ENCODE measurements at places on chromosomes 6 and 20.

DNA sequence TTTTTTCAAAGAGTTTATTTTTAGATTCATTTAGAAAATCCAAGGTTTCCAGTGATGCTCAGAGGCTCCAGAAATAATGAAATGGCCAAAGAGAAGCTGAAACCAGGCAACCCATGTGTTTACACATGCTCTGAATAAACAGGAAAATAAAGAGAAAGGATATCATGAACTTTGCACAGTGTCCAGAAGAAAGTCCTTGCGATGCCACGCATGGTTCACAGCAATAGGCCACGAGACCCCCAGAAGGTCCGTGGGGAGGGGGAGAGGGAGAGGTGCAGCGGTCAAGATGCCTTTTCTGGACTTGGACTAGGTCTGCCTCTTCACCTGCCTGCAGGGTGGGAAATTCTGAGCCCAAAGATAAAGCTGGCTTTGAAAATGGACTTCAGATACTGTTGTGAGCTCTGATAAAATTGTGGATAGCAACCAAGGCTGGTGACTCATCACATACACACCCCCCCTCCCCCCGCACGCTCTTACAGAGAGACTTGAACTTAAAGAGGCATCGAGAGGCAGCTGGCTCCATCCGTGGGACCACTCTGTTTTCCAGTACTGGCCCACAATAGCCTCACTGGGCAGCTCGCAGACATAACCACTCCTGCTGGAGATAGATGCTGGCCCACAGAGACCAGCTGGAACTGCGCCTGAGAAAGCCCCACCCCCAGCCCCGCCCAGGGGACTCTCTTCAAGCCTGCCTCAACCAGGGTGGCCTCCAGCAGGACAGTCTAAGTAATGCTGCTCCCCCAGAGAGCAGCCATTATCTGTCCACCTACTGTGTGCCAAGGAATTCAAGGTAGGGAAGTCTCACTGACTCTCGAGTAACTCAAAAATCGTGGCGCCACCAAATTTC lies 21.2 kb upstream of the NFATC2 start:
- DNase-seq = no peak

DNA sequence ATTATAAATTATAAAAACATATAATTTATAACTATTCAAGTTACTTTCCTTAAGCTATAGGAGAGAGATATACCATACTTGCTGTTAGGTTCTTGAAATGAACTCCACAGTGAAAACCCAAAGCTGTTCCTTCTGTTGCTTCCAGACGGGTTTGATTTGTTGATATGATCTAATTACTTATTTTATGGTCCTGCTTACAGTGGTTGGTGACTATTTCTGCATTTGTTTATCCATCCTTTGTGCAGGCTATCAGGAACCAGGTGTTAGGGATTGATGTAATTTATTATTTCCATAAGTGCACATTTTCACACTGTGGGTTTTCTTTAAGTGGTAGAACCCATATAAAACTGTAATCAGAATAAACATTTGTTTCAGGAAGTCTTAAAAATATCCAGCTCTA lies 167.1 kb downstream of the KIF6 start:
- no peak for DNase-seq

DNA sequence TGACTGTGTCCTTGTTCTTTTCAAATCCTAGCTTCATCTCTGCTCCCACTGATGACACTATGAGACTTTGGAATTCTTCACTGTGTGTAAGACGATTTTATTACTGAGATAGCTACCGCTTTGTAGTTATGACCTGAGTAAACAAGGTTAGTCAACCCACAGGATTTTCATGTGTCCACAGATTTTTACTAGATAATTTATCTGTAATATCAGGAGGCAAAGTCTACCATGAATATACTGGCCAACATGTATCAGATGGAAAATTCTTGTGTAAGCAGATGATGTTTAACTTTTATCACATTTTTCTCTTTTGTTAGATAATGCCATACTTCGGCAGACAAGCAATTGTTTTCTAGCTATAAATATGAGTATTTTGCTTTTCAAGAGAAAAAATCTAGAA lies 119.8 kb downstream of the SGK1 start:
- no peak for DNase-seq

DNA sequence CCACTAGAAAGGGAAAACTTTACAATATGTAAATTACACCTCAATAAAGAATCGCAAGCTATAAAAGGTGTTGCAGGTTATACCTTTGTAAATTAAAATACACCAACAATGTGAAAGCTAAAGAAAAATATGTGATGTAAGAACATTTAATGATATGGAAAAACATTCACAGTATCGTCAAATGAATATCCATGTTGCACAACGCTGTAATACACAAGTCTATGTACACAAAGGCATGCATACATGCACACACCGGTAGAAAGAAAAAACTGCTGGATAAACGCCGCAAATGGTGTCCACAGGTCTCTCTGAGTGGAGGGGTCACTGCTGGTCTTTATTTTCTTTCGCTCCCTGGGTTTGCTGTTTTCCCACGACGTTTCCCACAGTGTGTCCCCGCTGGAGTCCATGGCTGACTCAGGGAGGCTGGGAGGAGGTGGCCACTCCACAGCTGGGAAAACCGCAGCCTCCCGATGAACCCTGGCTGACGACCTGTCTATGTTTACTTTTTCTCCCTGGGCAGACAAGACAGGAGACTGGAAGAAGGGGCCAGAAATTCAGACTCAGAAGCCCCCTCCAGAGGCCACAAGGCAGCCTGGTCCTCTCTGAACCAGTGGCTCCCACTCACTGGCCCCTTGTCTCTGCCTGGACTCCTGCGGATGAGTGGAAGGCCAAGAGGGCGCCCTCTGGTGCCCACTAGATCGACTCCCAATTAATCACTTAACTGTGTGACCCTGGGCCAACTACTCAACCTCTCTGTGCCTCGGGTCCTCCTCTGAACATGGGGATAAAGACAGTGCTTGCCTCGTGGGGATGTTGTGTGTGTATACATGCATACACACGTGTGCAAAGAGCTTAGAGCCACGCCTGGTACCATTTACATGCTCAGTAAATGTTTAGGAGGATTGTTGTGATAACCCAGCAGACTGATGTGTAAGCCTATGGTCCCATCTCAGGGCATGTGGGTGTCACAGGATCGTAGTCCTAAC lies 12.8 kb upstream of the BPI start:
- no peak for DNase-seq

GRCh38 chr20:25280574-25281535 lies 33.0 kb downstream of the PYGB start:
- no peak for DNase-seq

- no peak for DNase-seq
Measured at GRCh38 chr6:162468326-162468725, 259.2 kb downstream of the PRKN start.

DNA sequence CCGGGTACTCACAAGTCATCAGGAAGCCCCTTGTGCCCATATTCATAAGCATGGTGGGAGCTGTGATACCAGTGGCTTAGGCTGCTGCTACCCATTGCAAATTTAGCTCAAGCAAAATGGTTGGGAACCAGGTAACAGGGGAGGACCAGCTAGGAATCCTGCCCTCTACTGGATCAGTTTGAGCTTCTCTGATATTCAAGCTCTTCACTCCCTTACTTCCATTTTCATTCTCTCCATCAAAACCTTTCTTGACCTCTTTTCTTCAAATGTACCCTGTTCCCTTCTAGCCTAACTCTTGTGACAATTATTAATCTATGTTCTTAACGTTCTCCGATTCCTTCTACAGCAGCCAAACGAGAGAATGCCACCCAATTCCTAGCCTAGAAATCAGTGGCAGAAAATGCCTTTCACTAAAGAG lies 9.7 kb downstream of the NOL7 start:
- DNase-seq = no peak

- no peak for DNase-seq
Measured at GRCh38 chr6:161199850-161200249, 74.0 kb downstream of the AGPAT4 start.

DNA sequence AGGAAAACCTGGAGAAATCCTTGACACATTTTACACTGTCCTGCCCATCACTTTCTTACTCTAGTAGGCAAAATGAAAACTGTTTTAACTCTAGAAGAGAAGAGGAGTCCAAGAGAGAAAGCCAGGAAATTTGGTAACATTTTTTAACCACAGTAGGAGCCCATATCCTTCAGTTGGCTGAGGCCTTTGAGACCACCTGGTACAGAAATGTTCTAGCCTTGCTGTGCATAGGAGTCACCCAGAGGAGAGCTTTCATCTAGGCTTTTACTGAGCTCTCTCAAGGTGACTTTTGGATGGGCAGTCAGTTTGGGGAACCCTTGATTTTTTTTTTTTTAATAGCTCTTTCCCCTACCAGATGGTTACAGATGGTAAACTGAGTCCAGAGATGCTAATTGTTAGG lies 25.0 kb downstream of the LRRN4 start:
- no peak for DNase-seq

DNA sequence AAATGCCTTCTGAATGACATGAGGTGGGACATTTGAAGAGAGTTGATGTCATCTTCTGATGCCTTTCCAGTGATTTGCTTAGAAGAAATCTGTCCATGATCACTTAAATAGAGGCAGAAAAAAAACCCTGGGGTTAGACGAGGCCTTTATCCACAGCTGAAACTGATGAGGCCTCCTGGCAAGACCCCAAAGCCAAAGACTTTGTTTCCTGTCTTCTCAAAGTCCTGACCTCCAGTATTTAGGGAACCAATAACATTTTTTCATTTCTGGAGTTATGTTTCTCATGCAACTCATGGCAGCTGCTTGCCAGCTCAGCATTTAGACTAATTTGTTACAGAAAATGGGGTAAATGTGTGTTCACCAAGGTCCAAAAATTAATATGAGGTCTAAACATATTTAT lies 248.0 kb upstream of the PRDM1 start:
- no peak for DNase-seq

DNA sequence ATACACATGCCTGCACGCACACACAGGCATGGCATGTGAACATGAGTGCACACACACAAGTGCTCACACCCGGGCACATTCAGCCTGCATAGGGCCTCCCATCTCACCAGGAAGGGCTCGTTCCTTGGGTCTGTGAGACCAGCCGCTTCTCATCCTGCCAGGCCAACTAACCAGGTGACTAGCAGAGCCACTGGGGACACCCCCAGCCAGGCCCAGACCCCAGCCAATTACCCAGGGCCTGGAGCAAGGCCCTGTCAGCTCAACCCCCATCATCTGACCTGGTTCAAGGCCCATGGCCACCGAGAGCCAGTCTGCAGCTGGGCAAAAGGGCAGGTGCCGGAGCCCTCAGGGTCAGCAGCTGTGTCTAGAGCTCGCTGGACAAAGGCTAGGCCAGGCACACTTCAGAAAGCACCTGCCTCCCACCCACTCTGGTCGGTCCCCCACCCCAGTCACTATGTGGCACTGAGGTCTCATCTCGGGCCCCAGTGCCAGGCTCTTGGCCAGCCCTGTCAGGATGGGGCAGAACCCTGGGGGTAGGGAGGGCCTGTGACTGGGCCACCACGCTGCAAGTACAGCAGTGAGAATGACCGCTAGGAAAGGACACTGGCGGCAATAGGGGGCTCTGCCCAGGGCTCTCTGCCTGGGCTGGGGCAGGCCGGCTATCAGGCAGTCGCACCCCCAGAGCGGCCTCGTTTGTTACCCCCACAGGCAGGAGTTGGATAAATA lies 26.8 kb upstream of the MRGBP start:
- no peak for DNase-seq

- no peak for DNase-seq
Measured at GRCh38 chr20:20312562-20312961, 55.3 kb upstream of the INSM1 start.

DNA sequence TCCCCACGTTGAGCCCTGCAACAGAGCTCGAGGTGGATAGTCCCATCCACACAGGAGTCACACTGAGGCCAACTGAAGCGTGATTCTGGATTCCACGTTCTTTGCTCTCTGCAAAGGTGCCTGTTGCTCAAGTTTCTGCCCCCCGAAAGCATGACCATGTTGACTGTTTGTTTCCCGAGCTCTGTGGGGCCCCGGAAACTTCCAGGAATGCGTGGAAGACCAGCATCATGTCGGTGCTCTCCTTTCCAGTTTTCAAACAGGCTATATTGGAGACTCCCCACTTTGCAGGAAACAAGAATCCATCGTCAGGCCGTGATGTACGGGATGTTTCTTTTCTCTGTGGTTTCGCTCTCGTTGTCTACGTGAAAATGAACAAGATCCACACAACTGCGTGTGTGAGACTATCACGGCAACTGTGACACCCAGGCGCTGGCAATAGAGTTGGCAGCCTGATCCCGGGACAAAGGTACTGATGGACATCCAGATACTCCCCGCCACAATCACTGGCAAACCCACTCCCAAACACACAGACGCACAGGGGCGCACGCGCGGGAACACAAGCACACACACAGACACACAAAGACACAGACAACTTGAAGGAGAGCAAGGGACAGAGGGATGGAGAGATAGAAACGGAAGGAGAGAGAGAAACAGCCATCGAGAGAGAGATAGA lies 444.6 kb upstream of the DEFB115 start:
- DNase-seq = no peak

- no peak for DNase-seq
Measured at GRCh38 chr6:160137130-160137988, 15.7 kb downstream of the SLC22A1 start.

DNA sequence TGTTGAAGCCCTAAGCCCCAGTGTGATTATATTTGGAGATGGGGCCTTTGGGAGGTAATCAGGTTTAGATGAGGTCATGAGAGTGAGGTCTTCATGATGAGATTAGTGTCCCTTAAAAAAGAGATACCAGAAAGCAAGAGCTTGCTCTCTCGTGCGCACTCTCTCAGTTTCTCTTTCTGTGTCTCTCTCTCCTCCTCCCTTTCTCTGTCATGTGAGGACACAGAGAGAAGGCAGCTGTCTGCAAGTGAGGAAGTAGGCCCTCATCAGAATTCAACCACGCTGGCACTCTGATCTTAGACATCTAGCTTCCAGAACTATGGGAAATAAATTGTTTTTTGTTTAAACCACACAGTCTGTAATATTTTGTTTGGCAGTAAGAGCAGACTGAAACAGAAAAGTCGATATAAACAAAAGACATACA lies 180.5 kb downstream of the IBTK start:
- no peak for DNase-seq

DNA sequence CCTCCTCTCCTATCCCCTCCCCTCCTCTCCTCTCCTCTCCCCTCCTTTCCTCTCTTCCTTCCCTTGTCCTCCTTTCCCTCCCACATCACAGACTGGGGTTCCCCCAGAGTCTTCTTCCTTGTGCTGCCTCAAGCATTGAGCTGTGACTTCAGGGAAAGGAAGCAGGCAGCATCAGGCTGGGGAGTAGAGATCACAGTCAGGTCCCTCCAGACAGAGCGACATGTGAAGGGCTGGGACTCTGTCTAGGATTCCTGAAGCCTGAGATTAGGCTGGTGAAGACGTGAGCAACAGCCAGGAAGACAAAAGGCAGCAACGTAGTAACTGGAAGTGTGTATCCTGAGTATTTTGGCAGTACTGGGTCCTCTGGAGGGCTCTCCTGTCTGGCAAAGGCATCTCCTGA lies 265.4 kb upstream of the SUPT3H start:
- no peak for DNase-seq

DNA sequence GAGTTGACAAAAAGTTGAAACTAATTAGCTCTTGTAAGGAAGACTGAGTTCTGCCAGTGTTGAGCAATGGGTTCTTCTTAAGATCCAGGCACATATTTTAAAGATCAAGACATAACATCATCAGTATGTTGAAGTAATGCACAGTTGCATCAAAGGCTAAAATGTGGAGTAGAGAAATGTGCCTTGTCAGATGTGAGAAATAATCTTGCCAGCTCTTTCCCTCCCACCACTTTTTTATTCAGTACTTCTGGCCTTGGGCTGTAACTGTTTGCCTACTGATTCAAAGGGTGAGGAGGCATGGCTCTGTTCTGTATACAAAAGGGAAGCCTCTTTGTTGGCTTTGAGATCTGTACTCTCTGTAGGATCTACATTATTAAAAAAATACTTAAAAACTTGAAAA lies 13.1 kb downstream of the PKIB start:
- DNase-seq = no peak

All from stimulated activated CD4-positive, alpha-beta T cell treated with anti-CD3 and anti-CD28 coated beads, Interleukin-12 subunit alpha, Interleukin-12 subunit beta, amount 100 ng/mL, for 48 hours (primary cell).